ENCODE measurements at places on chromosomes 4 and X.

DNA sequence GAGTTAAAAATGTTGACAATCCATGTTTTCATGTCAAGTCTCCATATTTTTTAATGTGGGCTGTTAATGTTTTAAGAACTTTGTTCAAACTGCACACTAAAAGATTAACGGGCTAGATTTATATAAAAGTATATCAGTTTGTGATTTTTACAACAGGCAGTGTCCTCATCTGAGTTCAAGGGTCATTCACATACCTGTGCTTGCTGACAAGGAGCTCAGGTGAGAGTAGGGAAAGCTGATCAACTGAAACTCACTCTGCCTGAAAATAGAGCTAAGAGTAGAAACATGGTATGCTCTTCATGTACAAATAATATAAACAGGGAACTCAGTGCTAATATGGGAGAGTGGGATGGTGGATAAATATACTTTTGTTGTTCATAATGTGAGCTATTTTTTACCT lies 102.3 kb upstream of the DKK2 start:
- DNase-seq, result no peak

- DNase-seq, result no peak
Observed at GRCh38 chr4:37994569-37994968, 34.4 kb downstream of the PTTG2 start.

DNA sequence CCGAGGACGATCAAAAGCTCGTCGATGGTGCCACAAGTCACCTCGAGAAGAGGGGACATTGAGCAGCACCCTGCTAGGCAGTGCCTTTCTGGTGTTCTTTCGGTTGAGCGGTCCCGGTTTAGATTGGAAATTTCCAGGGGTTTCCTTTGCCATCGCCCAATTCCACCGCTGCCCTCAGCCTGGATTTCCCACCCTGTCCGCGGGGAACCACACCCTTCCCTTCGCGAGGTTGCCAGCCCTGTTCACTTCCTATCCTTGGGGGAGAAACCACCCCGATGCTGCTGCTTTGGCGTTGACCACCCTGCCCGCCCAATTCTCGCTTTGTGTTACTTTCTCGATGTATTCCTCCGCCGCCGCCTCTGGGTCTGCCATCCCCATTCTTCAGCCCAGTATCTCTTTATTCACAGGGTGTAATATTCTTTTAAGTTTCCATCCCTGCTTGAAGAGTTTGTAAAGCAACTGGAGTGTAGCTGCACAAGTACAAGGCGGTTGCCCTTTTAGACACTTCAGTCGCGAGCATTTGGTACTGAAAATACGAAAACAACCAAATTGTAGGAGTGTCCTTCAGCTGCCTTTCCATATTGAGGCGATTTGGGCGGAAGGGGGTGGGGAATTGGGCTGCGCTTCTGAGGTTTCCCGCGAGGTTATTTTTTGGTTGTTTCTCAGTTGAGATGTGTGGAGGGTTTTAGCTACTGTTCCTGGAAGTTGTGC lies 1.1 kb downstream of the OGT start:
- peak; percentile 65 for DNase-seq

DNA sequence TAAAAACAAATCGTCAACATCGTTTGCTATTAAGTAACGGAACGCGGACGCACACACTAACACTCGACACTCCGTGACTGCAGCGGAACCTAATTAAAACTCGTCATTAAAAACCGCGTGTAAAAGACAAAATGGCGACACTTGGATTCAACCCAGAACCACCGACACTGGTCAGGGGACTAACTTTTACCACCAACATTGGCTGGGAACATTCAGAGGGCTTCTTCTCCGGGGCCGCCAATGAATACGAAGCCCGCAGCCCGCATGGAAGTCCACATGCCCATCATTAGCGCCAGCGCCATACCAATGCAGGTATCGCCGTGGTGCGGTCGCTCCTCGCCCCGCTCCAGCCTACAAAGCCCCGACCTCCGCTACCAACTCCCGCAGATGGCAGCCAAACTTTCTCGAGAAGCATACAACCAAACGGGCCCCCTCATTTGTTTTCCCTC lies 498 bp downstream of the RBMX start:
- DNase-seq, result peak; percentile 23

GRCh38 chrX:39813631-39814277 lies 284.0 kb downstream of the BCOR start:
- peak; percentile 26 for DNase-seq

DNA sequence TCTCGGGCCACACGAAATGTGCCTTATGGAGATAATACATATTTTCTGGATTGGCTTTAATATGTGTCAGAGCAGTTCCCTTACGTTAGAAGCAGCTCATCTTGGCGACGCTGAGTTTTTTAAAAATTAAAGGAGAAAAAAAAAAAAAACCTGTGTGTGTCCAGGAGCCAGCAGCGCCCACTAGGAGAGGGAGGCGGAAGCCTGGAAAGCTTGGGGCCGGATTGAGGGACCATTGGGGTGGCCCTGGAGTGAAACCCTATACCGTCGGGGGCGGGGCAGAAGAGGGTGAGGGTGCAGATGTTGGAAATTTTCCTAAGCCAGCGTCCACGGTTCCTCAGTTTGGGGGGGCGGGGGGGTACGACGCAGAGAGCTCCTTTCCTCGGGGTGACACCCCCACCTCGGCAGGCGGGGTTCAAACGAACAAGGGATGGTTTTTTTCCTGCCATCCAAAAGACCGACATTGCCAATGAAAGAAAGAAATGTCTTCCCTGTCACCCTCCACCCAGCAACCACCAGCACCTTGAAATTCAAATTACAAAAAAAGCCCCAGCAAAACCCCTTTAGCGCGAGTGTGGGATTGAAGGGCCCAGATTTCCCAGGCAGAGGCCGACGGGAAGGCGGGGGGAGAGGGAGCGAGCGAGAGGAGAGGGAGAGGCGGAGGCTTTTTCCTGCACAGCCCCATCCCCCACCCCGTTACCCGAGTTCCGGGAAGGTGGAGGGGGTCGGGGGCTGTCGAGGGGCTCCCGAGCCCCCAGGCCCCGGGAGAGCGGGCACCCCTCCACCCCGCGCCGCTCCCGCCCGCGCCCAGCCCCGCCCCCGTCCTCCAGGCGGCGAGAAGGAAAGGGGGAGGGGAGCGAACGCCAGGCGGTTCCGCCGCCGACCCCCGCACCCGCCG lies 859 bp downstream of the SMARCA1 start:
- DNase-seq, result peak; percentile 68

DNA sequence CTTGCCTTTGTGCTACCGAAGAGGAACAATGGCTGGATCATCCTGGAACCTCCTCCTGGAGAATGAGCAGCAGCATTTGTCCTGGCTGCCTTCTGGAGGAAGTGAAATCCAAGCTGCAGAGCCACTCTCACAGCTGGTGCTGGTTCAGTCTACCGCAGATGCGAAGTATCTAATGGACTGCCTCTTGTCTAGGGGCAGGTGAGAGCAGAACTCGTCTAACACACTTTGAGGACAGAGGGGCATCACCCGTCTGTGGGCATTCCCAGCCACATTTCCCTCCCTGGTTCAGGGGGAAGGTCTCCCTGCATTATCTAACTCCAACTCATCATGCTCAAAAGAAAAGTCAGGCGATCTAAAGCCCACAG lies 338.2 kb upstream of the GATB start:
- no peak for DNase-seq

- peak; percentile 89 for DNase-seq
Observed at GRCh38 chr4:78560296-78560963, 8.9 kb downstream of the ANXA3 start.

DNA sequence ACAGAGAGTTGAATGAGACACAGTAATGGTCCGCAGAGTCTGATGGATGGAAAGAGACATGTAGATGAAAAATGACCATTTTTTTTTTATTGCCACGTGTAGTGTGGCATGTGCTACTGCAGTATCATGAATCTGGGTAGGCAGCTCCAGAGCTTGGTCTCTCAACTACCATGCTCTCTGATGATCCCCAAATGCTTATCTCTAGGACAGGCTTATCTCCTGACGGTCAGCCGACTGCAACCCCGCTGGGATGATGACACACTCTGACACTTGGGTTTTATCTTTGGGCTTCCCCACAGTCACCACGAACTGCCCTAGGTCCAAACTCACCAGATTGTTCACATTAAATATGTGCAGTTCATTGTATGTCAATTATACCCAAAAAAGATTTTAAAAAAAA lies 239.7 kb downstream of the QDPR start:
- no peak for DNase-seq

- no peak for DNase-seq
Observed at GRCh38 chrX:72105436-72105835, 26.3 kb downstream of the RTL5 start.

- peak; percentile 48 for DNase-seq
Observed at GRCh38 chr4:54277691-54278090, 48.6 kb downstream of the PDGFRA start.

All from fibroblast of skin of scalp (primary cell).